Activated CD8-positive, alpha-beta memory T cell treated with anti-CD3 and anti-CD28 coated beads for 48 hours (primary cell): ENCODE measurements at places on chromosomes 16 and 17.

DNA sequence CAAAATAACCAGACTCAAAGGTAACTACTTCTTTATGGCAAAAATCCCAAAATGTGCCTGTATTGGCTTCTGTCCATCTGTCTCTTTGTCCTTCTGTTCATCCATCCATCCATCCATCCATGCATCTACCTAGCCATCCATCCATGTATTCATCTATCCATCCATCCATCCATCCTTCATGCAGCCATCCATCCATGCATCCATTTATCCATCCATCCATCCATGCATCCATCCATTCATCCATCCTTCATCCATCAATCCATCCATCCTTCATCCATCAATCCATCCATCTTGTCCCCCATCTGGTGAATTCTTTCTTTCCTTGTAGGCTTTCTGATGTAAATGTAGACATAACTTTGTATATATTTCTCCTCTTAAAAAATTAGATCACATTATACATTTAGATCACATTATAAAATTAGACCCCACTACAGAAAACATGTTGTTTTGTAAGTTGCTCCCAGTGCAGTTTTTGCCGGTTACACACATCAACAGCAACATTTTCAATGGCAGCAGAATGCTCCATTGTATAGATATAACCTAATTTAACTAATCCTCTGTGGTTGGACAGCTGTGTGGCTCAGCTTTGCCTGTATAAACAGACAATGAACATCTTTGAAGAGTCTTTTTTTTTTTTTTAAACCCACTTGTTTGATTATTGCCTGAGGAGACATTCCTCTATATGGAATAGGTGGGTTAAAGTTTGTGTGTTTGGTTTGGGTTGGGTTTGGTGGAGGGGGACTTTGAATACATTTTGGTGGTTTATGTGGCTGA, 72.0 kb downstream of the MSI2 start:
- DNase-seq = no peak

- no peak for DNase-seq
Observed at GRCh38 chr17:8913091-8913490, 45.6 kb upstream of the PIK3R6 start.

GRCh38 chr17:17533901-17534441, 37.8 kb upstream of the RASD1 start:
- DNase-seq = no peak

GRCh38 chr17:1709971-1710806, at the start of gene TLCD2:
TSS of gene TLCD2 (minus strand) at chr17:1710377. CDS start at chr17:1710242, 135 bp downstream.
- no peak for DNase-seq

- DNase-seq = no peak
Observed at GRCh38 chr17:5042157-5043022, 7.2 kb upstream of the SLC52A1 start.

- no peak for DNase-seq
Observed at GRCh38 chr17:74758848-74759168, 10.4 kb downstream of the NHERF1 start.

DNA sequence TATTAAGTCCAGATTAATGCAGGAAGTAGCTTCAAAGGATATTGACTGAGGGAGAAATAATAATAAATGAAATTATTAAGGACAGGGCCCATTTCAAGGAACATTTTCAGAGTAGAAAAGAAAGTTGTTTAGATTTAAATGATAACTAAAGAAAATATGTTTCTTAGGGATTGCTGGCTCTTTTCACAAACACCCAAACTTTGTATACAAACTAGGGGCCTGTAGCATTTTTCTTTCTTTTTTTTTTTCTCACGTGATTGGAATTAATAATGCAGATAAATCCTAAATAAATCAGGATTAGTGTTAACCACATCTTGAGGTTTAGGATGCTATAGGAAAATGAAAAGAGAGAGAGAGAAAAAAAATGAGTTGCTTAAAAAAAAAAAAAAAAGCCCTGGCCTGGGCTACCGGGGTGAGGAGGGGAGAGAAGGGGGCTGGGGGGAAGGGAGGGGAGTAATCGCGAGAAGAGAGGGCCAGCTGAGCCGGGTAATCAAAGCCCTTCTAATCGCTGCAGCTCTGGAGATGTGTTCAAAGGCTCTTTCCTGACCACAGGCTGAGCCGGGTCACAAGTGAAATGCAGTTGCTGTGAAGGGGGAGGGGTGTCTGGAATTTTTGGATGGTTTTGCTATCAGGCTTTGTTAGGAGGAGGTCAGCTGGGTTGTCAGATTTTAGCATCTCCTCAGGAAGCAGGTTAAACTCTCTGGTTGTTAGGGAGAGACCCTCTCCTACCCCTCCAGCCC, 104.6 kb upstream of the ZFHX3 start:
- no peak for DNase-seq

- no peak for DNase-seq
Observed at GRCh38 chr16:85202051-85202601, 89.9 kb upstream of the CIBAR2 start.

DNA sequence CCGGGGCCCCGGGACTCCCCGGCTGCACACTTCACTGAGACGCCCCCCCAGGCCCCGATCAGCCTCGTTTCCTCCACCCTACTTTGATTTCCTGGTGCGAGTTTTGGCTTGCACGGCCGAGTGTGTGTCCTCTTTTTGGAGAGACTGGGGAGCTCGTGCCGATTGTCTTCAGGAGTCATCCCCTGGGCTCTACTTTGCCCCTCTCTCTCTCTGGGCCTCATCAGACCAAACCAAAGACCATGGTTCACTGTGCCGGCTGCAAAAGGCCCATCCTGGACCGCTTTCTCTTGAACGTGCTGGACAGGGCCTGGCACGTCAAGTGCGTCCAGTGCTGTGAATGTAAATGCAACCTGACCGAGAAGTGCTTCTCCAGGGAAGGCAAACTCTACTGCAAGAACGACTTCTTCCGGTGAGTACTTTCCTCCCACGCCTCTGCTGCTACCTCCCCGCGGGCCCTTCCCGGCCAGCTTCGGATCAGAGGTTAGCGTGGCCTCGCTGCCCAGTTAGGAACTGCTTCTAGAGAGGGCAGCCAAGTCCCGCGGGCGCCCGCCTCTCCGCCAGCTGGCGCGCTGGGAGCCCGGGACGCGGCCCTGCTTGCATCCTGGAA, 787 bp downstream of the LHX1 start:
- no peak for DNase-seq

- no peak for DNase-seq
Observed at GRCh38 chr17:27870345-27870744, 22.8 kb downstream of the LYRM9 start.

DNA sequence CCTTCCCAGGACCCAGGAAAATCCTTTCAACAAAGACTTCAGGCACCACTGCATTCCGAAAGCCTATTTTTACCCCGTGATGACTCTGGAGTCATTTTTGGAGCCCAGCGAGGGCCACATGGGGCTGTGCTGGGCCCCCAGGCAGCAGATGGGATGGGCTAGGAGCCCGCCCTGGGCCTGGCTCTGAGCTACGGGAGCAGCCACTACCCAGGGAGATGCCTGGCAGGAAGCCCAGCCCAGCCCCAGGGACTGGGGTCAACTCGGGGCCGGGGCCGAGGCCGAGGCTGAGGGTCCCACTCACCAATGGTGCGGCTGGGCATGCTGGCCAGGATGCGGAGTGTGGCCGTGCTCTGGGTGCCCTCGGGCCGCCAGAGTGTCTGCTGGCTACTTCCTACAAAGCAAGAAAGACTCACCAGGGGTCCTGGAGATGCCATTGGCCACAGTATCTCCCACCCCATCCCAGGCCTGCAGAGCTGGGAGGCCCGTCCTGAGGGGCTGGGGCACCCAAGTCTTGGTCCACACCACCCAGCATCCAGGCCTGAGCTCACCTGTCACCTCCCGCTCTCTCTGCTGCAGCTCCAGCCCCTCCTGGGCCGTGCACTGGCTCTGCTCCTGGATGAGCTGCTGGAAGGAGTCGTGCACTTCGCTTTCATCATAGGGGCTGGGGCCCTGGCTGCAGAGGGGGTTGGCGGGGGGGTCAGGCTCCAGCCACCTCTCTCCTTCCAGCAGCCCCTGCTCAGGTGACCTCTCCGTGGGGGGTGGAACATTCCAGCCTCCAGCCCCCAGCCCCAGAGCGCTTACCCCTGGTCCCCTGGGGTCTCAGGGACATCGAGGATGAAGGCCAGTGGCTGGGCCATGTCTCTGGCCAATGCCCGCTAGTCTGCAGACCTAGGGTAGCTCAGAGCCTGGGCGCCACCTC, 2.3 kb downstream of the TMC6 start:
- no peak for DNase-seq

GRCh38 chr16:54397190-54397835, 110.7 kb upstream of the IRX3 start:
- no peak for DNase-seq

- DNase-seq = no peak
Observed at GRCh38 chr17:54494721-54495715, 405.6 kb upstream of the TOM1L1 start.

DNA sequence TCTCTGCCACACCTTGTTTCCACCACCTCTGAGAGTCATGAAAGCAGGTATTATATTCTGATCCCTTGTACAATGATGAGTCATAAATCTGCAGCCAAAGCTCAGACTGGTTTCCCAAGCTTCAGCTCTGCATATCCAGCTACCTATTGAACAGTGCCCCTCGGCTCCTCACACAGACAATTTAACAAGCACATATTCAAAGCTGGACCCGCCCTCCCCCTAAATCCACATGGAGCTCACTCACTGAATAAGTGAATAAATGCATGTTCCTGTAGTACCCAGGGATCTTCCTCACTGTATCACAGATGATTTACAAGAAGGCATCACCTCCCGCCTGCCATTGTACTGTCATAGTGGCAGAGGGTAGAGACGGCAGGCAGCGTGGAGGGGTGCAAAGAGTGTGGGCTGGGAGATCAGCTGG, 516.4 kb downstream of the GRIN2A start:
- DNase-seq = no peak

DNA sequence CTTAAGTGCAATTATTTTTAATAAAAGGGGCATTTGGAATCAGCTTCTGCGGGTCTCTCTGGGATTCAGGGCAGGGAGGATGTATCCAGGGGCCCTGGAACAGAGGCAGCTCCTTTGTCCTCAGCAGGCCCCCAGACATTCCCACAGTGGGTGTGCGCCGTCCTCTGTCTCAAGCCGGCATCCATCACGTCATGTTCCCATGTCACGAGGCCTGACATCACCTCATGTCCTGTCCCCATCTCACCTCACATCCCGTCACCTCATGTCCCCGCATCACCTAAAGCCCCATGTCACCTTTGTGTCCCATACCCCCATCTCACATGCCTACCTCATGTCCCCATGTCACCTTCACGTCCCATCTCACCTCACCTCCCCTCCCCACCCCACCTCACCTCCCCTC, 18.5 kb downstream of the GAA start:
- DNase-seq = no peak

- DNase-seq = no peak
Observed at GRCh38 chr17:13962716-13963240, 106.5 kb upstream of the COX10 start.

DNA sequence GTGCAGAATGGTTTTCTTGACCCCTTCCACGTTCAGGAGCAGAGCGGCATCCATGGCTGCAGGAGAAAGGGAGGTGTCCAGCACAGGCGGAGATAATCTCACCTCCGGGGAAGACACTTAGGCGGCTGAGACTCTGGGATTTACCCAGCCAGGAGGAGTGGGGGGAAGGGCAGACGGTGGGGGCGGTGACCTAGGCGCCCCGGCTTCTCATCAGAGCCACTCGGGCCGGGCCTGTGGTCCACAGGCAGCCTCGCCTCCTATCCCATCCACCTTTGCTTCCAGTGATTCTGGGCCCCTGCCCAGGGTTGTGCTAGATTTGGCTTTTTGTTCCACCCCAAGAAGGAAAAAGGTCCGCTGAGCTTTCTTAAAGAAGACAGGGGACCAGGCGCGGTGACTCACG, at the start of gene AIPL1:
AIPL1 (minus strand) TSS at position 71 of the 400 bp plus-strand sequence; CDS start at position 54, 17 bp downstream.
- DNase-seq = no peak

GRCh38 chr16:78796221-78796866, 696.9 kb downstream of the WWOX start:
- DNase-seq = no peak

GRCh38 chr16:57044931-57045693, 47.3 kb upstream of the CPNE2 start:
- DNase-seq = no peak

GRCh38 chr16:14286368-14287230, 215.5 kb downstream of the MRTFB start:
- no peak for DNase-seq

DNA sequence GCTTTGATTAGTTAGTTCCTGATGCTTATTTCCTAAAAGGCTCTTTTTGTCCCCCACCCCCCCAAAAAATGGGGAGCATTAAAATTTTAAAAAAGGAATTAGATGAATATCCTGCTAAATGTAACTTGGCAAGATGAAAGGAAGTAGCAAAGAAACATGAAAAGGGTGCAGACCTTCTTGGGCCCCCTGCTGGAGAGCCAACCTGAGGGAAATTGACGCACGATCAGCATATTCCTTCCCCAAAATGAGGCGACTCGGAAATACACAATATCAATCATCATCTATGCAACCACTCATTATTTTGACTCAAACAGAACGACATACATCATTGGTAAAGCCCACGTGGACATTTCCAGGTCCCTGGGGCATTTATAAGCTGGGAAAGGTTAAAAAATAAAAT, 59.7 kb downstream of the GRIN2A start:
- DNase-seq = no peak

- DNase-seq = no peak
Observed at GRCh38 chr17:4980644-4981216, 6.7 kb downstream of the CAMTA2 start.

- no peak for DNase-seq
Observed at GRCh38 chr16:87240211-87241136, 76.7 kb downstream of the C16orf95 start.

GRCh38 chr17:41724476-41725050, 9.9 kb downstream of the HAP1 start:
- no peak for DNase-seq

DNA sequence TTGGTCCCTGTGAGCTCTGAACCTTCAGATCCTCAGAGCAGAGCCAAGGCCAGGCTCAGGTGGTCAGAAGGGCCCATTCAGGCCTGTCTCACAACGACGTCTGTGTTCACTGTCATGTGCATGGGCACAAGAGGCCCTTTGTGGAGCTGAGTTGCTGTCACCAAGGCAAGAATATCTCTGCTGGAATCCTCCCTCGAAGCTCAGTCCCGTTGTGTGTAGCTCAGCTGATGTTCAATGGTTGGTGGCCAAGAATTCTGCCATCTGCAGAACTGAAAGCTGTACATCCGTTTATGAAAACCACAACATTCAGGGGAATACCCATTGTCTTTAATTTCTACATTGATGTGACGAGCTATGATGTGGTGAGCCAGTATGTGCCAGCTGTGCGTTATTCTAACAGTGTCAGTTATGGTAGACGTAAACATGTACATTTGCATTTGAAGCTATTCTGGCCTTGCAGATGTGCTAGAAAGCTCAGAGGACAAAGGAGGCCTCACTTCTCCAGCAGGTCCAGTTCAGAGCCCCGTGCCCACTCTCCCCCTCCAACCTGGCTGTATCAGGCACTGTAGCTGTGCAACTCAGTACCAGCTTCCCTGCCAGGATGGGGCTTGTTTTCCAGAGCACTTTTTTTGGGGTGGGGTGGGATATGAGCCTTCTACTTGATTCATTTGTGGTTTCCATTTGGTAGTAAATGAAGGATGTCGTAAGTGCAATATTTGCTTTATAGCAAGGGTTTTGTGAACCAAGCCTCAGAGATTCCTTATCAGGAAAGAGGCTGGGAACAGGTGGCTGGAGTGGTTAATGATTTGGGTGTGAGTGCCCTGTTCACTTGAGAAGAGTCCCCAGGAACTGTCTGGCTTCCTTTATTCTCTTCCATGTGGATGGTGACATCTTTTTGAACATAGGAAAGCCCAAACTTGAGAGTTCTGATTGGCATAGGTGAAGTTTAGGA, 56.1 kb downstream of the B9D1 start:
- no peak for DNase-seq
